ENCODE measurements at places on chromosomes 13 and 19. TPM values are rescaled to one million over a fixed set of nuclear protein-coding genes. Genes with fewer than 3 reads are reported as not detected.

DNA sequence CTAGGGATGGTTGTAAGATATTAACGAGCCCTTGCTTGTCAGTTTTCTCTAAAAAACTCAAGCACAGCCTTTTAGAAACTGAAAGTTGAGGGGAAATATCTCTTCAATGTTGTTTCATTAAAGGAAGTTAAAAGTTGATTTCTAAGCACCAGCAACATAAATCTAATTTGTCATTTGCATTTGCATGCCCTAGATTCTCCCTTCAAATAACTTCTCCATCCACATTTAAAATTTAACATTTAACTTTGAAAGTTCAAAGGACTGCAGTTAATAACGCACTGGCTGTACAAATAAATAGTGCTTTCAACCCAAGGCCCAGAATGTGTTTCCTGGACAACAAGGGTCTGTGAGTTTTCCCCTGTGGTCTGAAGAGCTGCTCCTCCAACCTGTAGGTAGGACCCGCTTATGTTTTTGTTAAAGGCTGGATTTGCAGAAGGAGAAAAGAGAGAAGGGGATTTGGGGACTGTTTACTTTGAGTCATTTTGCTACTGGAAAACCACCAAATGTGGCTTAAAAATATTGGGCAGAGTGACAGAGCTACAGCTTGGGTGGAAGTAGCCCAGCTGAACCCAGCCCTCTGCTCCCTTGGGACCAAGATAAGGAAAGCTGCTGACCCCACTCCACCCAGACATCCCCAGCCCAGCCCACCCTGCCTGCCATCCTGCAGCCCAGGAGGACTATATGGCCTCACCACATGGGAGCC is 39.8 kb downstream of the TNFRSF19 start:
- peak; percentile 58 for DNase-seq
- H3K27ac ChIP-seq, result peak overlapping the region; percentile 77
- peaks cover 6% of the 10 kb centered on the region for H3K36me3 ChIP-seq
- no peaks in the 10 kb centered on the region for H3K27me3 ChIP-seq
- peaks cover 43% of the 10 kb centered on the region for H3K4me1 ChIP-seq
- peak overlapping the region; percentile 34 for H3K4me3 ChIP-seq

GRCh38 chr19:12698138-12698537 is 1.7 kb upstream of the FBXW9 start:
- no peak overlapping the region for H3K4me3 ChIP-seq
- H3K27me3 ChIP-seq, result no peaks in the 10 kb centered on the region
- no peak for DNase-seq
- H3K36me3 ChIP-seq, result peaks cover 44% of the 10 kb centered on the region
- no peak overlapping the region for H3K27ac ChIP-seq

Gene SIGLEC14
- 0.33 TPM for total RNA-seq

Gene ASPDH
- not detected for total RNA-seq

Gene KCNRG
- total RNA-seq, result not detected

- no peak overlapping the region for H3K27ac ChIP-seq
- H3K4me3 ChIP-seq, result no peak overlapping the region
- peaks cover 20% of the 10 kb centered on the region for H3K4me1 ChIP-seq
- DNase-seq, result no peak
- no peaks in the 10 kb centered on the region for H3K27me3 ChIP-seq
- H3K36me3 ChIP-seq, result peaks cover 4% of the 10 kb centered on the region
Observed at GRCh38 chr13:41931337-41931736, 29.6 kb downstream of the VWA8 start.

- H3K27ac ChIP-seq, result no peak overlapping the region
- H3K36me3 ChIP-seq, result no peaks in the 10 kb centered on the region
- H3K27me3 ChIP-seq, result peaks cover 88% of the 10 kb centered on the region
- peak; percentile 23 for DNase-seq
Observed at GRCh38 chr19:41706741-41707501, 1.5 kb upstream of the CEACAM5 start.

DNA sequence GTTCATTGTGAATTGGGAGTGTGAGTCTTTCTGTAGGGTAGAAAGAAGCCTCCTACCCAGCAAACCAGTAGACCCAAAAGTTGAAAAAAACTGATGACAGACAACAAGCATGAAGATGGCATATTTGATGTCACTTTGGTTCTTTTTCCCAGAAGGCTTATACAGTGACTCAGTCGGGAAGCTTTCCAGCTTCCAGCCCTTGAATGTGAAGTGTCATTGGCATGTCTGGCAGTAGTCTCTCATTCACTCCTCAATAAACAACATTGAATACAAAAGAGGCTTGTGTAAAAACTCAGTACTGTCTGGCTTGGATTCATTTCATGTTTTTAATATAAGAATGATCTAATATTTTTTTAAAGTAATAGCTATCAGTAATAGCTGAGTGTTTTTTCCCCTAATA is 68.7 kb downstream of the IPO5 start:
- H3K27ac ChIP-seq, result peak overlapping the region; percentile 31
- no peaks in the 10 kb centered on the region for H3K27me3 ChIP-seq
- DNase-seq, result no peak
- H3K4me1 ChIP-seq, result peaks cover 26% of the 10 kb centered on the region

GRCh38 chr13:60267498-60268202 is 103.9 kb upstream of the DIAPH3 start:
- H3K4me1 ChIP-seq, result no peaks in the 10 kb centered on the region
- H3K27me3 ChIP-seq, result peaks cover 12% of the 10 kb centered on the region
- H3K36me3 ChIP-seq, result no peaks in the 10 kb centered on the region
- peak overlapping the region; percentile 58 for H3K4me3 ChIP-seq
- no peak for DNase-seq

Gene ELL
- 7.9 TPM for total RNA-seq

- no peak overlapping the region for H3K4me3 ChIP-seq
- no peaks in the 10 kb centered on the region for H3K27me3 ChIP-seq
- no peak overlapping the region for H3K27ac ChIP-seq
- no peaks in the 10 kb centered on the region for H3K36me3 ChIP-seq
- no peak for DNase-seq
Observed at GRCh38 chr13:51551416-51551815, 32.8 kb upstream of the WDFY2 start.

- no peaks in the 10 kb centered on the region for H3K36me3 ChIP-seq
- H3K27ac ChIP-seq, result no peak overlapping the region
- no peak for DNase-seq
- H3K4me1 ChIP-seq, result no peaks in the 10 kb centered on the region
Observed at GRCh38 chr19:22919946-22920345, 83.0 kb downstream of the ZNF728 start.

Gene EFNA2
- total RNA-seq, result not detected

- no peak for DNase-seq
- H3K4me3 ChIP-seq, result peak overlapping the region; percentile 94
- peaks cover 31% of the 10 kb centered on the region for H3K36me3 ChIP-seq
- peaks cover 20% of the 10 kb centered on the region for H3K4me1 ChIP-seq
- H3K27me3 ChIP-seq, result no peaks in the 10 kb centered on the region
- peak overlapping the region; percentile 99 for H3K27ac ChIP-seq
Observed at GRCh38 chr19:8831832-8832131, 322 bp downstream of the ZNF558 start.

DNA sequence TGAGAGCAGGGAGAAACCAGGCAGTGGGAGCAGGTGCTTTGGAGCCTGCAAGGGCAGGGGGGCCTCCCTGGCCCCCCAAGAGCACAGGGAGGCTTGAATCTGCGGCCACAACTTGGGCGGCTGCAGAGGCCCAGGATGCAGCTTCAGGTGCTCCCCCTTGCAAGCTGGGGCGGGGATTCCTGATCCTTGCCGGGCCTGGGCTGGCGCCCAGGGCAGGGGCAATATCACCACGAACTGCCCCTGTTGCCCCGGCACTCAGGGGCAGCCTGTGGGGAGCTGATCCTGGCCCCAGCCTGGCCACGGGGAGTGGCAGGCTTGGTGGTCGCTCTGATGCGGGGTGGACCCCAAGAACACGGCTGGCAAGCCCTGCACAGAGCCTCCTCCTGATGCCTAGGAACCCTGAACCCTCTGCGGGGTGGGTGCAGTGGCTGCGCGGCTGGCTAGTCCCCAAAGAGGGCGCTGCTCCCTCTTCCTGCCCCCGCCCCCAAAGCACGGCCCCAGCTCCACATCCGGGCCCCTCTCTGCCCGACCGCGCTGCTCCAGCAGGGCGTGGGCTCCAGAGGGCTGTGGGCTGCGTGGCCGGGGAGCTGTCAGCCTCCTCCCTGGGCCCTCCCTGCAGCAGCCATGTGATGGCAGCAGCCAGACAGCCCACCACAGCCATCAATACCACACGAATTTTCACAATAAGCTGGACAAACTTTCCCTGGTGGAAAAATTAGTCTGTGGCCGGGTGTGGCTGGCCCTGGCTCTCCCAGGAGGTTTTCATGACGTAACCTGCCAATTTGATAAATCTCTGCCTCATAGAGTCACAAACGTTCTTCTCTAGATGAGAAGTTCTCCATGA is 21.0 kb downstream of the TNFSF9 start:
- H3K27ac ChIP-seq, result no peak overlapping the region
- no peaks in the 10 kb centered on the region for H3K36me3 ChIP-seq
- H3K4me1 ChIP-seq, result peaks cover 7% of the 10 kb centered on the region
- peaks cover 40% of the 10 kb centered on the region for H3K27me3 ChIP-seq

Gene ASF1B
- 0.96 TPM for total RNA-seq

- peak overlapping the region; percentile 77 for H3K4me3 ChIP-seq
- peak overlapping the region; percentile 94 for H3K27ac ChIP-seq
- peaks cover 24% of the 10 kb centered on the region for H3K4me1 ChIP-seq
- DNase-seq, result no peak
- no peaks in the 10 kb centered on the region for H3K27me3 ChIP-seq
Observed at GRCh38 chr19:9324584-9324962, 594 bp downstream of the ZNF559 start.

Gene ZNF845
- 3.5 TPM for total RNA-seq

GRCh38 chr13:48072304-48072703 is 22.6 kb downstream of the MED4 start:
- H3K27ac ChIP-seq, result no peak overlapping the region
- DNase-seq, result no peak
- no peaks in the 10 kb centered on the region for H3K27me3 ChIP-seq

DNA sequence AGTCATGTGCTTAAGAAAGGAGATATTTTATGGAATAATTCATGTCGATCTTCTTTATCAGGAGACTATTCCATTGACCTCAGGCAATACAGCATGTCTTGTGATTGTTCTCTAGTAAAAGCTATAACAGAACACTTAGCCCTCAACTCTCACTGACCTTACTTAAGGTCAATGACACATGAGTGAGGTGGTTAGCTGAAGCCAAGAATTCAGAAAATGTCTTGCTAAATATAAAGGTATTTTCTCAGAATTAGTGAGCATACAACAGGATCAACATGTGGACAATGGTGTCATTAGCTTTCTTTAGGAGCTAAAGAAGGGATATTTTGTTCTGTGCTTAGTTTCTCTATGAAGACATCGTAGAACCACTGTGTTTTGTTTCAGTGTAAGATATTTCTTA is 1730.4 kb upstream of the SLC10A2 start:
- H3K36me3 ChIP-seq, result no peaks in the 10 kb centered on the region
- no peaks in the 10 kb centered on the region for H3K4me1 ChIP-seq
- no peak for DNase-seq
- no peak overlapping the region for H3K27ac ChIP-seq
- no peaks in the 10 kb centered on the region for H3K27me3 ChIP-seq
- H3K4me3 ChIP-seq, result no peak overlapping the region

DNA sequence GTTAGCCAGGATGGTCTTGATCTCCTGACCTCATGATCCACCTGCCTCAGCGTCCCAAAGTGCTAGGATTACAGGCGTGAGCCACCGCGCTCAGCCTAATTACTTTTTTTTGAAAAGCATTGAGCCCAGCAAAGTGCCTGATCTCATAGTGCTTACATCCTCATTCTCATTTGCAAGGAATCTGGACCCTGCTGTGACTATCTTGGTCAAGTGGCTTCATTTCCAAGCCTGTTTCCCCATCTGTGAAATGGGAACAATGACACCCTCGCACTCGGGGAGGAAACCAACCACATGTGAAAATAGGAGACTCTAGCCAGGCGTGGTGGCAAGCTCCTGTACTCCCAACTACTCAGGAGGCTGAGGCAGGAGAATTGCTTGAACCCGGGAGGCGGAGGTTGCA is 1.6 kb upstream of the PLEKHA4 start:
- no peak for DNase-seq
- no peaks in the 10 kb centered on the region for H3K27me3 ChIP-seq
- peaks cover 61% of the 10 kb centered on the region for H3K4me1 ChIP-seq

- H3K27me3 ChIP-seq, result no peaks in the 10 kb centered on the region
- peaks cover 73% of the 10 kb centered on the region for H3K4me1 ChIP-seq
- peak; percentile 76 for DNase-seq
- peaks cover 13% of the 10 kb centered on the region for H3K36me3 ChIP-seq
- H3K27ac ChIP-seq, result peak overlapping the region; percentile 93
Observed at GRCh38 chr19:45767881-45768654, 984 bp downstream of the SIX5 start.

Gene TEX101
- total RNA-seq, result not detected

GRCh38 chr13:33257841-33258807 is 27.4 kb downstream of the STARD13 start:
- peaks cover 4% of the 10 kb centered on the region for H3K36me3 ChIP-seq
- no peak overlapping the region for H3K4me3 ChIP-seq
- DNase-seq, result no peak
- H3K27me3 ChIP-seq, result no peaks in the 10 kb centered on the region
- peaks cover 98% of the 10 kb centered on the region for H3K4me1 ChIP-seq
- H3K27ac ChIP-seq, result peak overlapping the region; percentile 88

DNA sequence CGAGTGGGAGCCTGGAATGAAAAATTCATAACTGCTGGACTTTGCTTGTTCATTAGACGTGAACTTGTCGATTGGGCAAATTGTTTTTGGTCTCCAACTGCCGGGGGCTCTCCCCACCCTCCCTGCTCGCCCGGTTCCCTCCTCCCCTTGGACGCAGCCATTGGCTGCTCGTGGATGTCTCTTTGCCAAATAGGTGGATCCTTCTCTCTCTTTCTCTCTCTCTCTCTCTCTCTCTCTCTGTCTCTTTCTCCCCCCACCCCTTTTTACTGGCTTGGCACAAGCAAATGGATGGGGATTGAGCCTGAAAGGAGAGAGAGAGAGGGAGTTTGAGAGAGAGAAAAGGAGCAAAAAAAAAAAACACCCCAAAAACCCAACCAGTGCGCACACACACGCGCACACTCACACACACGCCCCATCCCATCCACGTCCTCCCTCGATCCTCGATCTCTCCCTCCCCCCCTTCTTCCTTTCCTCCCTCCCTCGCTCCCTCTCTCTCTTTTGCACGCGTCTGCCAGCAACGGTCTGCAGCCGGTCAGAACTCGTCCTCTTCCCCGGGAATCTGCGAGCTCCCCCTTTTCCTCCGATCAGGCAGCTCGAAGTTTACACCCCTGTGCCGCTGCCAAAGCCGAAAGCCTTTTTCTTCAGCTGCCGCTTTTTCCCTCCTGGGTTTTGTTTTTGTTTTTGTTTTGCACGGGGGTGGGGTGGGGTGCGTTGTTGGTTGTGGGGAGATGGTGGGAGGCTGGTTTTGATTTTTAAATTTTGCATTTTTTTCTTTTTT is 27.8 kb downstream of the NFIX start:
- no peaks in the 10 kb centered on the region for H3K27me3 ChIP-seq
- peak overlapping the region; percentile 66 for H3K4me3 ChIP-seq
- H3K4me1 ChIP-seq, result peaks cover 100% of the 10 kb centered on the region
- peaks cover 11% of the 10 kb centered on the region for H3K36me3 ChIP-seq
- H3K27ac ChIP-seq, result peak overlapping the region; percentile 94

GRCh38 chr13:40813667-40814454 is 24.4 kb downstream of the SLC25A15 start:
- peaks cover 26% of the 10 kb centered on the region for H3K36me3 ChIP-seq
- no peaks in the 10 kb centered on the region for H3K27me3 ChIP-seq
- H3K4me3 ChIP-seq, result no peak overlapping the region
- H3K4me1 ChIP-seq, result no peaks in the 10 kb centered on the region
- no peak overlapping the region for H3K27ac ChIP-seq
- no peak for DNase-seq

Gene PNMA8B
- 0.55 TPM for total RNA-seq

All from left ventricle myocardium inferior (tissue), 1 donor.